Peyer's patch (tissue), 4 donors: ENCODE measurements at places on chromosomes 3 and 15. TPM values are rescaled to one million over a fixed set of nuclear protein-coding genes. Genes with fewer than 3 reads are reported as not detected.

GRCh38 chr15:49978121-49978520, 140.9 kb downstream of the ATP8B4 start:
- no peaks in the 10 kb centered on the region for H3K27me3 ChIP-seq
- no peak overlapping the region for H3K4me3 ChIP-seq
- DNase-seq: no peak
- no peaks in the 10 kb centered on the region for H3K4me1 ChIP-seq
- H3K36me3 ChIP-seq: no peaks in the 10 kb centered on the region
- no peak overlapping the region for H3K27ac ChIP-seq

GRCh38 chr15:69732133-69732532, 279.5 kb downstream of the RPLP1 start:
- DNase-seq: no peak
- no peak overlapping the region for H3K4me3 ChIP-seq
- no peak overlapping the region for H3K27ac ChIP-seq
- no peaks in the 10 kb centered on the region for H3K36me3 ChIP-seq
- H3K4me1 ChIP-seq: no peaks in the 10 kb centered on the region

DNA sequence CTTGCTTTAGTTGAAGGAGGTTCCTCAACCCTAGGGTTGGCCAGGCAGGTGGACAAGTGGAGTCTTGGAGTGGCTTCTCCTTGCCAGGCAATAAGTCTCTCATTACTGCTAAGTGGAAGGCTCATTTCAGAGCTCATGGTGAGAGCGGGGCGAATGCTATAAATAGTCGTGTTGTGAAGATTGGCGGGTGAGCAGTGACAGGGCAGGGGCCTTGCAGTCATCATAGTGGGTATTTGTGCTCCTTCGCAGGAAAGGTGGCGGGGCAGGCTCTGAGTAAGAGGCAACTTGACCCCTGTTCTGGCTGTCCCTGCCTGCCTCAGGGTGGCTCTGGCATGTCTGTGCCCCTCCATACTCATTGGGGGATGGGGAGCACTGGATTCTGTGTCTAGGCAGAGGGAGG, 8.7 kb upstream of the GRM2 start:
- no peak overlapping the region for H3K27ac ChIP-seq
- H3K27me3 ChIP-seq: no peaks in the 10 kb centered on the region
- H3K36me3 ChIP-seq: peaks cover 85% of the 10 kb centered on the region
- no peaks in the 10 kb centered on the region for H3K4me1 ChIP-seq
- H3K4me3 ChIP-seq: no peak overlapping the region

DNA sequence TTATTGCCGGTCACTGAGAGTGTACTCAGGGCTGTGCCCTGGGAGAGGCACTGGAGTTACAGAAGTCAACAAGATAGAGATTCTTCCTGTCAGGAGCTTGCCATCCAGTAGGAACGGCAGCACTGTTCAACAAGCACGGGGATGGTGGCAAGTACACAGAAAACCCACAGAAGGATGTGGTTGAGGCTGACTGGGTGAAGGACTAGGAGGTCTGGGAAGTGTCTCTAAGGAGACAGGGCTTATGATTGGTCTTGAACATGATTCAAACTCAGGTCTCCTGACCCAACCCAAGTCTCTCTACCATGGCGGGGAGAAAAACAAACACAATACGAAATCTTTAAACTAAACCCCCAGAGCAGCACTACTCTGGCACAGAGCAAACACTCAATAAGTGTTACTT, 37.6 kb downstream of the ERICH6 start:
- no peaks in the 10 kb centered on the region for H3K4me1 ChIP-seq
- DNase-seq: peak; percentile 51
- H3K36me3 ChIP-seq: no peaks in the 10 kb centered on the region
- H3K27ac ChIP-seq: no peak overlapping the region
- H3K27me3 ChIP-seq: no peaks in the 10 kb centered on the region

- peaks cover 3% of the 10 kb centered on the region for H3K4me1 ChIP-seq
- no peaks in the 10 kb centered on the region for H3K27me3 ChIP-seq
- H3K36me3 ChIP-seq: no peaks in the 10 kb centered on the region
- H3K27ac ChIP-seq: no peak overlapping the region
- DNase-seq: no peak
- no peak overlapping the region for H3K4me3 ChIP-seq
These were observed 45.4 kb downstream of the MAP6D1 start for GRCh38 chr3:183779896-183780465.

DNA sequence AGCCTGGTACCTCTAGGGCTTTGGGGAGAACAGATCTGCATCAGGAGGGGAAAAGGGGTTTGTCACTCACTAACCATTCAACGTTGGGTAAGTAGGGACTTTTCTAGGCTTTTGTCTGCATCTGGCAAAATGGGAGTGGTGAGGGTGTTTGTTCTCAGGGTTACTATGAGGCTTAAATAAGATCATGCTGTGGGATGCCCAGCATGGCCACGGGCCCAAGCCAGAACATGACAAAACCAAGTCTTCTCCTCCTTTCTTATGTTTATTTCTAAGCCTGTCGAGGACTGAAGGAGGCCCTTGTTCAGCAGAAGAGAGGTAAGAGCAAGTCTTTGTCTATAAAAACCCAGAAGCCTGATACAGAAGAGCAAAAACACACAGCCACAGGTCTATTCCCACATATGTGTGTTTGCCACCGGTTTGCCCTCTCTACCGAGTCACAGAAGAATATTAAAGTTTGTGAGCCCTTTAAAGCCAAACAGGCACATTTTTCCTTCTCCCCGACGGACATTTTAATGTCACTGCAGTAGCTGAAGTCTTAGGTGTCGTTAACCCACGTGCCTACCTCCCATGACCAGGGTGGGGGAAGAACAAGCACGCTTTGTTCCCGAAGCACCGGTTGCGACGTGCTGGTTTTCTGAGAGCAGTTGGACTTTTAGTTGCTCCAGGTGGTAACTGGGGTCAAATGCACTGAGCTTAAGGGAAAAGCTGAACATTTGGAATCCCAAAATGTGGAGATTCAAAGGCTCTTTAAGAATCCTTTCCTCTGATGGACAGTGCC, 72.1 kb downstream of the NOX5 start:
- no peak overlapping the region for H3K4me3 ChIP-seq
- H3K4me1 ChIP-seq: no peaks in the 10 kb centered on the region
- no peaks in the 10 kb centered on the region for H3K36me3 ChIP-seq
- no peak overlapping the region for H3K27ac ChIP-seq

DNA sequence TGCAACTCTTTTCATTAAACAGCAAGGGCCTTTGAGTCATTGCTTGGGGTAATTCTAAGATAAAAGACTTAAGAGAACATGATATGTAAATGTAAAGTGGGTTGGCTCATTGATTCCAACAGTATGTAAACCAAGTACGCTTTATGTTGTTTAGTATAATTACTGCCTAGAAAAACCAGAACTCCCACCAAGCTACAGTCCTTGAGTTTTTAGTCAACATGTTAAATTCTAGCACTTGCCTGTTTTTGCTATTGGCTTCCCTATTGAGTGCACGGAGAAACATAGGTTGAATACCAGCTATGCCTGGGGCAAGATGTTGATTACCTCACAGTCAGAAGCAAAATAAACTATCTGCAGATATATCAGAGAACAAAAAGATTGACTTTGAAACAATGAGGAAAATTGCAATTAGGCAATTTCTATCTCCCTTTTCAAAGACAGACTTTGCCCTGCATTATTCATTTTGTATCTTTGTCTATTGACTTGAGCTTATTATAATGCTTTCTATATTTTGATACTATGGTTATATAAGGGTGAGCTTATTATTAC, 179.3 kb downstream of the ZPLD1 start:
- no peaks in the 10 kb centered on the region for H3K27me3 ChIP-seq
- no peak for DNase-seq
- H3K4me3 ChIP-seq: no peak overlapping the region
- H3K4me1 ChIP-seq: no peaks in the 10 kb centered on the region
- H3K27ac ChIP-seq: no peak overlapping the region

- no peaks in the 10 kb centered on the region for H3K27me3 ChIP-seq
- no peak overlapping the region for H3K4me3 ChIP-seq
- no peaks in the 10 kb centered on the region for H3K36me3 ChIP-seq
- no peak for DNase-seq
These were observed 48.5 kb upstream of the RASGRP1 start for GRCh38 chr15:38613085-38613484.

DNA sequence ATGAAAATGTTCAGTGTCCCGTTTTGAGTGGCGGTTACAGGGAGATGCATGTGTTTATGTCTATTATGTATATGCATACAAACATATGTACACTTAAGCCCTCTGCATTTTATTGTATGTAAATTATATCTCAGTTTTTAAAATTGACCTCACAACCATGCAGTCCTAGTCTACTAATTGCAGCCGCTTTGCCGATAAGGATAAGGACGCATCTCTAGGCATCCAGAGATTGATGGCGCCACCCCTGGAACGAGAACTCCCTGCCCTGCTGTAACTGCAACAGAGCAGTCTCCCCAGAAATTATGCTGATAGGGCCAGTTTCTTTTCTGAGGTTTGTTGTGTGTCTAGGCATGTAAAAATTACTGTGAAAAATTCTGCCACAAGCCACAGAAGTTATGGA, 40.4 kb upstream of the TUBGCP5 start:
- no peak for DNase-seq
- no peaks in the 10 kb centered on the region for H3K27me3 ChIP-seq
- no peaks in the 10 kb centered on the region for H3K4me1 ChIP-seq
- H3K4me3 ChIP-seq: no peak overlapping the region

GRCh38 chr3:116270056-116270455, 175.2 kb downstream of the LSAMP start:
- H3K4me3 ChIP-seq: no peak overlapping the region
- DNase-seq: no peak
- no peaks in the 10 kb centered on the region for H3K27me3 ChIP-seq

DNA sequence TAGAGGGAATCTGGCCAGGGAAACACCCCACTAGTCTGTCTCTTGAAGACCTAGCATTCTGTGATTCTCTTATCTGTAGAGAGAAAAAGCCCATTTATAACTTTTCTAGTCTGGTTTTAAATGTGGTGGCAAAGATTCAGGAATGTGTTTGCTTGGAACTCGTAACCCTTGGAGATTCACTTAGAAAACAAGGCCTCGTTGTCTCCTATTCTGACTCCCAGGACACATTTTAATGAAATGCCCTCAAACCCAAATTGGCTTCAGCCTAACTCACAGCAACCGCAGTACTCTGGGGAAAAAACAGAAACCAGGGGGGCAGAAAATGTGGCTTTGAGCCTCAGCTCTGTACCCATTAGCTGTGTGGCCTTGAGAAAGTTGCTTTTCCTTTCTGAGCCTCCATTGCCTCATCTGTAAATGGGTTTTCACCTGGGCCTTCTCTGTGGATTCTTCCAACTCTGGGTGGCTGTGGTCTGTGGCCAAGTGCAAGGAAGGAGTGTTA, 36.5 kb downstream of the RPLP1 start:
- no peaks in the 10 kb centered on the region for H3K36me3 ChIP-seq
- H3K4me1 ChIP-seq: no peaks in the 10 kb centered on the region
- no peak for DNase-seq
- H3K4me3 ChIP-seq: no peak overlapping the region
- H3K27ac ChIP-seq: no peak overlapping the region

- no peak overlapping the region for H3K27ac ChIP-seq
- H3K4me1 ChIP-seq: no peaks in the 10 kb centered on the region
- no peaks in the 10 kb centered on the region for H3K36me3 ChIP-seq
These were observed 48.1 kb upstream of the SMAD3 start for GRCh38 chr15:67017311-67017710.

DNA sequence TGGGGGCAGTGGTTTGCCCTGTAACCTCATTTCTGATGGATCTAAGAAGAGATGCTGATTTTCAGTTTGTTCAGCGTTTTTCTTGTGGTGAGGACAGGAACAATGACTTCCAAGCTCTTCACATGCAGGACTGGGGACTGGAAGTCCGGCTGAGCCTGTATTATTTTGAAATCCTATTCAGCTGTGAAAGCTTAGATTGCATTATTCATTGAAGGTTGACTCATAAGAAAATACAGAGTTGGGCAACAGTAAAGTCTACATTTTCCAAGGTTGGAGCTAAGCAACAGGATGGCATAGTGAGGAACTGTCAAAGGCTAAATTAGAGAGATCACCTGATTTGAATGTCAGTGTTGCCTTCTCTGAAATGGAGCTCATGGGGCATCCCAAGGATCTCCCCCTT, 230.9 kb upstream of the FEZF2 start:
- H3K4me1 ChIP-seq: no peaks in the 10 kb centered on the region
- H3K36me3 ChIP-seq: no peaks in the 10 kb centered on the region
- DNase-seq: no peak
- no peak overlapping the region for H3K4me3 ChIP-seq
- no peaks in the 10 kb centered on the region for H3K27me3 ChIP-seq
- H3K27ac ChIP-seq: no peak overlapping the region

GRCh38 chr15:70120958-70121623, 23.4 kb upstream of the TLE3 start:
- no peaks in the 10 kb centered on the region for H3K4me1 ChIP-seq
- H3K27me3 ChIP-seq: no peaks in the 10 kb centered on the region
- no peak for DNase-seq

- no peak for DNase-seq
- no peak overlapping the region for H3K27ac ChIP-seq
- H3K27me3 ChIP-seq: no peaks in the 10 kb centered on the region
- H3K4me1 ChIP-seq: no peaks in the 10 kb centered on the region
These were observed 536.3 kb upstream of the ZNF717 start for GRCh38 chr3:76321614-76322013.

DNA sequence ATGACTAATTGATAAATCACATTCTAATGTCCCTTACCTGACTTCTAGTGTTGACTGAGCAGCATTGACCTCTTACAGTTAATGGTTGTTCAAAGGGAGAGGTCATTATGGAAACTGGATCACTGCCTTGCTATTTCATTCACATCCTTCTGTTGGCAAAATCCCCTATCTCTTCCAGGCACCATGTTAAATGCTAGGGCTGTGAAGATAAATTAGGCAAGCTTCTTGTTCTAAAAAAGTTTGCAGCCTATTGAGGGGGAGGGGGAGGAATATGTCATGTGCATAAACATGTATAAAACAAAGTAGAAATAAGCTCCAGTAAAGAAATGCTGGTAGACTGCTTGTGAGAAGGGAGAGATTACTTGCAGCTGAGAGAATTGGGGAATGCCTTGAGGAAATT, 84.8 kb upstream of the MLF1 start:
- H3K4me3 ChIP-seq: no peak overlapping the region
- H3K27ac ChIP-seq: no peak overlapping the region
- no peaks in the 10 kb centered on the region for H3K36me3 ChIP-seq
- no peaks in the 10 kb centered on the region for H3K27me3 ChIP-seq
- no peaks in the 10 kb centered on the region for H3K4me1 ChIP-seq

- no peak overlapping the region for H3K27ac ChIP-seq
- no peaks in the 10 kb centered on the region for H3K4me1 ChIP-seq
- H3K36me3 ChIP-seq: no peaks in the 10 kb centered on the region
These were observed 79.6 kb upstream of the SPATA12 start for GRCh38 chr3:56980798-56981390.

DNA sequence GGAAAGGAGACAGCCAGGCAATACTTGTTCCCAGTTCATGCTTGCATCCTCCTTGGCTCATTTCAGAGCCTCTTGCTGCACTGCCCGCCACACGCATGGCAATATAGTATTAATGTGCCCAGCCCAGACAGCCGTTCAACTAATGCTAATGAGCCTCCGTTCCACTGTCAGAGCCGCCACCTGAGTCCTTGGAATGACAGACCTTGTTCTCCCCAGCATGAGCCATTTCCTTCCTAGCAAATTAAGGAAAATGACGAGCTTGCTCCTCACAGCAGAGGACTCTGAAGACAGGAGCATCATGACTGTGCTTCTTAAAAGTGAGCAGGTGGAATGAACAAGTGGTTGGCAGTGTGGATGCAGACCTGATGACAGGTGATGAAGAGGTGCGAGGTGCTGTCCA, 10.8 kb upstream of the LRRC15 start:
- H3K4me3 ChIP-seq: no peak overlapping the region
- no peak overlapping the region for H3K27ac ChIP-seq
- no peaks in the 10 kb centered on the region for H3K36me3 ChIP-seq

SST gene
- total RNA-seq: 97.6 TPM

MAPKBP1 gene
- 53.4 TPM for total RNA-seq

NDN gene
- 23.2 TPM for total RNA-seq

GALNT15 gene
- 18.6 TPM for total RNA-seq

PAQR9 gene
- not detected for total RNA-seq

LEKR1 gene
- total RNA-seq: 9.1 TPM
